Vagina (tissue), 2 donors: ENCODE measurements at places on chromosomes 7 and 10. TPM values are rescaled to one million over a fixed set of nuclear protein-coding genes. Genes with fewer than 3 reads are reported as not detected.

ZNF365 gene
- total RNA-seq: 0.74 TPM

- H3K27me3 ChIP-seq: no peaks in the 10 kb centered on the region
- H3K36me3 ChIP-seq: no peaks in the 10 kb centered on the region
- no peak overlapping the region for H3K4me3 ChIP-seq
Observed at GRCh38 chr7:28520074-28521015, 108.0 kb downstream of the CREB5 start.

WEE2 gene
- not detected for total RNA-seq

- no peaks in the 10 kb centered on the region for H3K27me3 ChIP-seq
- no peak overlapping the region for H3K27ac ChIP-seq
- no peaks in the 10 kb centered on the region for H3K4me1 ChIP-seq
- DNase-seq: no peak
Observed at GRCh38 chr7:119929891-119930290, 343.1 kb upstream of the KCND2 start.

- no peak overlapping the region for H3K4me3 ChIP-seq
- DNase-seq: no peak
- no peaks in the 10 kb centered on the region for H3K4me1 ChIP-seq
Observed at GRCh38 chr7:116832692-116833091, 29.7 kb upstream of the CAPZA2 start.

DNA sequence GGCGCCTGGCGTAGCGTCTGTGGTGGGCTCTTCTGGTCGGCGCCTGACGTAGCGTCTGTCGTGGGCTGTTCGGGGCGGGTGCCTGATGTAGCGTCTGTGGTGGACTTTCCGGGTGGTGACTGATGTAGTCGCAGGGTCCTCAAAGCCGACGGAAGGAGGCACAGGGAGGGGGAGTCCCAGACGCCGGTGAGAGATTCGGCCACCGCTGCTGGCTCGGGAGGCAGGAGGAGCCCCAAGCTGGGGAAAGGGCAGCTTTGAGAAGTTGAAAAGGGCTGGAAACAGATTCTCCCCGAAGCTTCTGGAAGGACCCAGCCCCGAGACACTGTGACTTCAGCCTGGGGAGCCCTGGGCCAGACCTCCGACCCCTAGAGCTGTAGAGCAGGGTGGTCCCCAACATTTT, 105.7 kb downstream of the DNAJB6 start:
- DNase-seq: no peak
- H3K36me3 ChIP-seq: no peaks in the 10 kb centered on the region
- H3K4me1 ChIP-seq: no peaks in the 10 kb centered on the region
- no peak overlapping the region for H3K4me3 ChIP-seq

DNA sequence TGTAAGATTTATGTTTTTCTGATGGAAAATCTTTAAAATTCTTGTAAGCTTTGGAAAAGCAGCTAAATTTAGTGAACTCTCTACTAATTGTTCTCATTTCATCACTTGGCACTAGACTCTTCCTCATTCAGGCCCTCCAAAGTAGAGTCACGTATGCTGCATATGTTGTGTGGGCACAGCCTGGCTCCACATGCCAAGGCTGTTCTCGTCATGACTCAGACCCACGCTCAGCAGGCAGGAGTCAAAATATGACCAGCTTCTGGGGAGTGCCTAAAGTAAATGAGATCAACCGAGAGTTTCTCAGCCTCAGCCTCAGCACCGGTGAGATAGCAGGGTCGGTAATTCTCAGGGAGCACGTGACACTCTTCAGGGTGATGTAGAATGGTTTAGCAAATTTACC, 1672.9 kb downstream of the REEP3 start:
- H3K27ac ChIP-seq: no peak overlapping the region
- no peak for DNase-seq
- no peaks in the 10 kb centered on the region for H3K27me3 ChIP-seq

DNA sequence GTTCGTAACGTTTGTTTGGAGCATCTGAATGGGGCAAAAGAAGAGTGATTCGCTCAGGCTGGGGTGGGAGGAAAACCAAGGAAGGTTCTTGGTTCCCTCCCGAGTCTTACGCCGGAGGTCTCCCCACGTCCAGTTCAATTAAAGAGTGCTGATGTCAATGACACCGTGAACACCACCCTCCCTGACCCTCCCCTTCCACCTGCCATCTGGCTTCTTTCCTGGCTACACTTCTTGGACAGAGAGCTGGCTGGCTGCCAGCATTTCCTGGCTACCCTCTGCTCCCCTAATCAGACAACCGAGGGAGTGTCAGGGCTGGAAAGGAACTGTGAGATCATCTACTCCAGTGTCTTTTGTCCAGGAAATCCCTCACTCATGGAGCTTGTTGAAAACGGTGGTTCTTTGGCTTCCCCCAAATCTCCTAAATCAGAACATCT, 24.1 kb upstream of the FFAR4 start:
- no peaks in the 10 kb centered on the region for H3K27me3 ChIP-seq
- no peak overlapping the region for H3K27ac ChIP-seq
- H3K36me3 ChIP-seq: no peaks in the 10 kb centered on the region

DNA sequence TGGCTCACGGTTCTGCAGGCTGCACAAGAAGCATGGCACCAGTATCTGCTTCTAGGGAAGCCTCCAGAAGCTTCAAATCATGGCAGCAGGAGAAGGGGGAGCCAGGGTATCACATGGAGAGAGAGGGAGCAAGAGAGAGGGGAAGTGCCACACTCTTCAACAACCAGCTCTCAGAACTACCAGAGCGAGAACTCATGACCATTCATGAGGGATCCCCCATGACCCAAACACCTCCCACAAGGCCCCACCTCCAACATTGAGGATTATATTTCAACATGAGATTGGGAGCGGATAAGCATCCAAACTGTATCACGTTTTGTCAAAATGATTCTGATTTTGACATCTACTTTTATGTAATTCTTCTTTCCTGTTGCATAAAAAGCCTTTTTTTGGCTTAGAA, 38.5 kb downstream of the CREM start:
- H3K27me3 ChIP-seq: no peaks in the 10 kb centered on the region
- H3K27ac ChIP-seq: no peak overlapping the region
- no peaks in the 10 kb centered on the region for H3K4me1 ChIP-seq

DNA sequence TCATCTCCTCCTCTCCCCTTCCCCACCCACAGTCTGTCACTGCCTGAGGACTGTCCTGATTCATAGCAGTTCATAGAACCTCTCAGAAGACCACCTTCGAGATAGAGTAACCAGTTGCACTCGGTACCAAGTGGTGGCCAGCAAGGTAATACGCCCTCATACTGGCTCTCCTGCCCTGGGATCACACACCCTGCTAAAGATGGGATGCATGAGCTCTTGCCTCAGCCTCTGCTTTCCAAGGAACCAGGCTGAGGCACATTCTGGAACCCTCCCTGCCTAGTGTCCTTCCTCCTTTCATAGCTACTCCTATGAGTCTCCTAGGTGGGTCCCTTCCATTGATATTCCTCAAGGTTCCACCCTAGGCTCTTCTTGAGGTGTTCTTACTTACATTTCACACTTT, 15.5 kb downstream of the CFAP43 start:
- H3K36me3 ChIP-seq: no peaks in the 10 kb centered on the region
- H3K4me3 ChIP-seq: no peak overlapping the region
- no peak for DNase-seq

CYP3A7 gene
- total RNA-seq: not detected

PARD3 gene
- 95.5 TPM for total RNA-seq

GRCh38 chr7:29331163-29331562, 136.6 kb downstream of the CHN2 start:
- no peak for DNase-seq
- no peak overlapping the region for H3K4me3 ChIP-seq
- H3K27ac ChIP-seq: no peak overlapping the region
- H3K27me3 ChIP-seq: no peaks in the 10 kb centered on the region
- peaks cover 9% of the 10 kb centered on the region for H3K4me1 ChIP-seq
- no peaks in the 10 kb centered on the region for H3K36me3 ChIP-seq

GRCh38 chr10:99429517-99430095, 818 bp downstream of the GOT1 start:
- H3K27me3 ChIP-seq: no peaks in the 10 kb centered on the region
- H3K27ac ChIP-seq: peak overlapping the region; percentile 87
- peak overlapping the region; percentile 55 for H3K4me3 ChIP-seq
- peaks cover 13% of the 10 kb centered on the region for H3K36me3 ChIP-seq
- H3K4me1 ChIP-seq: peaks cover 26% of the 10 kb centered on the region

- H3K4me3 ChIP-seq: no peak overlapping the region
- no peaks in the 10 kb centered on the region for H3K36me3 ChIP-seq
- no peak overlapping the region for H3K27ac ChIP-seq
- no peaks in the 10 kb centered on the region for H3K27me3 ChIP-seq
- DNase-seq: no peak
- H3K4me1 ChIP-seq: no peaks in the 10 kb centered on the region
Observed at GRCh38 chr7:143436325-143436946, 6.8 kb upstream of the TAS2R60 start.

GRCh38 chr10:31702005-31702404, 226.6 kb downstream of the ARHGAP12 start:
- H3K36me3 ChIP-seq: no peaks in the 10 kb centered on the region
- H3K4me3 ChIP-seq: no peak overlapping the region
- H3K4me1 ChIP-seq: peaks cover 69% of the 10 kb centered on the region

GDF10 gene
- 1.7 TPM for total RNA-seq

DNA sequence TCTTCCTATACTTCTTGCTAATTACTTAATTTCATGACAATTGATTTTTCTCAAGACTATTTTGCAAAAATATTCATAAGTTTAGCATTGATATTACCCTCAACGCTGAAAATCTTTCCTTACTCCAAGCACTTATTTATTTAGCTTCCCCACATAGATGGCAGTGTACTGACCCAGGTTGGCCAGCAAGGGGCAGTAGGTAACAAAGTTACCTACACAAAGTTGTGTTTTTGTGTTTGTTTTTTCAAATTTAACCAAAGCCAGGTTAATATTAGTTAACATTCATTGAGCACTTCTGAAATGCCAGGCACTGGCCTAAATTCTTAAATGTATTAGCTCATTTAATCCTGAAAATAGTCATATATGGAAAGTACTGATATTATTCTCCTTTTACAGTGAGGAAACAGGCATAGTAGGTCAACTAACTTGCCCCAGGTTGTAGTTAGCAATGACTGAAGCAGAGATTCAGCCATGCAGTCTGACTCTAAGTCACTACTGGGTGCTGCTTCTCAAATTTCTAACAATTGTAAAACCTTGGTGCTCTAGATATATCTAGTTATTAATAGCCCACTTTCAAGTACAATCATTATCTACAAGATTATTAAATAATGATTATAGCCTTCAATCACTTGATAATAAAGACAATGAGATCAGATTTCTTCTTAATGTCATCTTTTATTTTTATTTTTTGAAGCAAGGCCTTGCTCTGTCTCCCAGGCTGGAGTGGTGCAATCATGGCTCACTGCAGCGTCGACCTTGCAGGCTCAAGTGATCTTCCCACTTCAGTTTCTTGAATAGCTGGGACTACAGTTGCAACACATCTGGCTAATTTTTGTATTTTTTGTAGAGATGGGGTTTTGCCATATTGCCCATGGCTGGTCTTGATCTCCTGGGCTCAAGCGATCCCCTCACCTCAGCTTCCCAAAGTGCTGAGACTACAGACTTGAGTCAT, 5.8 kb upstream of the GGCT start:
- H3K4me1 ChIP-seq: peaks cover 8% of the 10 kb centered on the region
- DNase-seq: no peak
- H3K4me3 ChIP-seq: no peak overlapping the region
- H3K36me3 ChIP-seq: no peaks in the 10 kb centered on the region
- H3K27me3 ChIP-seq: no peaks in the 10 kb centered on the region

UROS gene
- total RNA-seq: 20.9 TPM

GSTO2 gene
- total RNA-seq: 13.8 TPM

HABP2 gene
- not detected for total RNA-seq

GPR37 gene
- 0.98 TPM for total RNA-seq
